Bone marrow (tissue), 2 donors: ENCODE measurements at places on chromosomes 16 and 17.

DNA sequence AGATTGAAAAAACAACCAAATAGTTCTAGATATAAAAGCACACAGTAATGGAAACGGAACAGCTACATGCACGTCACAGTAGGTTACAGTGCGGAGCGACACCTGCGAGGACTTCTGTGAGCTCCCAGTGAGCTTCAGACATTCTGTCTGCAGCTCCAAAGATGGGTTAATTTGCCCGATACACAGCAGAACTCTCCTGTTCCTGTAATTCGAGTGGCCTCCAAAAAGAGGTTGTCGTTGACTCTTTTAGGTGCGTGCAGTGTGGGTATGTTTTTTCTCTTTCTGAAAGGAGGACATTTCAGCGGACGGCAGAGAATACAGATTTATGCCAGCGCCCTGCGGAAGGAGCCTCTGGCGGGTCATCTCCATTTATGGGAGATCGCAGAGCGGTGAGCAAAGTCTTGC, 2.9 kb downstream of the OR1F1 start:
- no peak for DNase-seq

GRCh38 chr17:41697122-41697962, 8.7 kb downstream of the EIF1 start:
- DNase-seq = no peak

GRCh38 chr17:40498281-40499084, 2.9 kb downstream of the TNS4 start:
- no peak for DNase-seq

DNA sequence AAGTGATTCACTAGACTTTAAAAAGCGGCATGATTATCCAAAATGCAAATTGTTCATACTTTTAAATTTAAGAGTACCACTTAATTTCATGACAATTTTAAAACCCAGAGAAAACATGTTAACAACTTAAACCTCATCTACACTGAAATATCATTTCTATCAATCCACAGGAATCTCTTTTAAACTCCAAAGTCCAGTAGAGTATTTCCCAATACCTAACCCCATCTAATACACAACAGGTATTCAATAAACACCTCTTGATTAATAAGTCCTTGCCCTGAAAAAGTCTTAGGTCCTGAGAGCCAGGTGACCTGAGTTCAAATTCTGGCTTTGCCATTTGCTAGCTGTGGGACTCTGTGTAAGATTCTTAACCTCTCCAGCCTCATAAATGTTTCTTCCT, 14.7 kb downstream of the CEP20 start:
- no peak for DNase-seq

GRCh38 chr16:3004781-3005284, 7.9 kb upstream of the CLDN9 start:
- no peak for DNase-seq
